Mammary epithelial cell (primary cell): ENCODE measurements at places on chromosomes 2 and 18. TPM values are rescaled to one million over a fixed set of nuclear protein-coding genes. Genes with fewer than 3 reads are reported as not detected.
A peak's percentile ranks its signal among the peaks of the same experiment; 100 is the strongest.

DNA sequence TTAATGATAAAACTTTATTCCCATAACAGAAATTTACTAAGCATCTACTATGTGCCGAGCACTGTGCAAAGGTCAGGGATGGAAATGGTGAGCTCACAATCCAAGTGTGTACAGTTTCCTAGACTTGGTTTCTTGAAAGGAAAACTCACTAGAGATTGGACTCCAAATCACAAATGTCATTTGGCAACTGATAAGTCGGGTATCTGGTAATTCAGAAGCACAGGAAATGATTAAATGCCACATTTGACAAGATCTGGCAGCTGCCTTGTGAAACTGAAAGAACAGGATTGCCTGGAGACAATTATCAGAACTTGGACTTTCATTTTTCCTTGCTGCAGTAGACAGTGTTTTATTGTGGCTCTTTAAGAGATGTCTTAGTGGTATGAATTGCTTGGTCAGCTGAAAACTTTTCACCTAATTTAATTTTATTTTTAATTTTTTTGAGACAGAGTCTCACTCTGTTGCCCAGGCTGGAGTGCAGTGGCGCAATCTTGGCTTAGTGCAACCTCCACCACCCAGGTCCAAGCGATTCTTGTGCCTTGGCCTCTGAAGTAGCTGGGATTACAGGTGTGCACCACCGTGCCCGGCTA lies 19.2 kb downstream of the ITGA6 start:
- DNase-seq, result no peak

DNA sequence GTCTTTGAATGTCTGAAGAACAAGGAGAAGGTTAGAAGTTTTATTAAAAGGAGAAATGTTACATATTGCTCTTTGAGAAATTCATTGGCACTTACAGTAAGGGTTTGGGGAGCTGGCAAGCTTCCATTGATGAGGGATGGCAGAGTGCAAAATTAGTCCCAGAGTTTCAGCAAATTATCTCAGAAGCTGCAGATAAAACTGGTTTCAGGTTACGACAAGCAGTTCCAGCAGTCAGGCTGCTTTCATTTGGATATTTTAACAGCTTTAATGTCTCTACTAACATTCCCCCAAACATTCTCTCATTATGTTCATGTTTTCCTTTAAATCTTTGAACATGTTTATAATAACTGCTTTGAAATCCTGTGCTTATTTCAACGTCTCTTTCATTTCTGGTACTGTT lies 153.1 kb downstream of the TTC27 start:
- no peak for DNase-seq

FSIP2 gene
- 5.3 TPM for total RNA-seq

- DNase-seq, result no peak
Observed at GRCh38 chr18:74579496-74580065, 18.1 kb upstream of the ZNF407 start.

GRCh38 chr18:68733707-68734106 lies 18.8 kb upstream of the TMX3 start:
- DNase-seq, result no peak

- DNase-seq, result no peak
Observed at GRCh38 chr2:8329660-8330622, 351.9 kb upstream of the ID2 start.

DNA sequence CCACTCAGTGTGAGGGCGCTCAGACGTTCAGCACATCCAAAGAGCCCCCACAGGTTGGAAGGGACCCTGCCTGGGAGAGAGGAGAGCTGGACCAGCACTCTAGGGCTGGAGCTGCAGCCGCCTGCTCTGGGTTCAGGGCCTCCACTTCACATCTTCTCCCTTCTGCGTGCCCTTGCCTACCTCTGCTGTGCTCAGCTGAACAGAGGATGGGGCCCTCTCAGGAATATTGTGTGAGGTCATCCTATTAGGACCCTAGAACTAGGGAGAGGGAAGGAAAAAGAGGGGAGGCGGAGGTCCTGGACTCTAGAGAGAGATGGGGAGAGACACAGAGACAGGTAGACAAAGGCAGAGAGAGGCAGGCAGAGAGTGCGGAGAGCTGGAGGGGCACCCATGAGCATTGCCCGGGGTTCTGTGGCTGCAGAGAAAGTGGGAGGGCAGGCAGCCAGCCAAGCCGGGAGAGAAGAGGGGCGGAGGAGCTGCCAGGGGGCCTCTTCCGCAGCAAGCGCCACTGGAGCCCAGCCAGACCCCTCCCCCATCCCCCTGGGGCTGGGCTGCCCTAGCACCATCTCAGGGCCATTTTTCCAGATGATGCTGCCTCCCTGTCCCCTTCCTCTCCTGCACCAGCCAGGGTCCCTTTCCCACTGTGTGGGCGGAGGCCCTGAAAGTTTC lies 8.3 kb upstream of the TNS1 start:
- no peak for DNase-seq

FIGN gene
- 10.3 and 10.7 TPM in 2 replicates for total RNA-seq

DNA sequence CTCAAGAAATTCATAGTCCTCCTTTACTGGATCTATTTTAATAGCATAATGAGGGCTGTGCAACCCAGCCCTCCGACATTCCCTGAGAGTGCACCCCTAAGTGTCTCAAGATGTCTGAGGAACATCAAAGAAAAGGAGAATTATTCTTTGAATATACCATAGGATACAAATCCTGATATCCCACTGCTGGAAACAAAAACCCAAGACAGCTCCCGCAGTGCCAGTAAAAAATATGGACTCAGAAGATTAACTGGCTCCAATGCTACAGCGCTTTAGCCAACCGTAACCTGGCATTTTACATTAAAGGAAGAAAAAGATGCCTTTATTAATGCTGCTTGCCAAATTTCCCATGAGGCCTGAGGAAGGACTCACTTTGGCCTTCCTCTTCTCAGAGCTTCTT lies 168.4 kb downstream of the TTC32 start:
- DNase-seq, result no peak

TTC31 gene
- 11.5 TPM for total RNA-seq

GRCh38 chr2:67234440-67234839 lies 162.7 kb upstream of the ETAA1 start:
- DNase-seq, result peak; percentile 17

DNA sequence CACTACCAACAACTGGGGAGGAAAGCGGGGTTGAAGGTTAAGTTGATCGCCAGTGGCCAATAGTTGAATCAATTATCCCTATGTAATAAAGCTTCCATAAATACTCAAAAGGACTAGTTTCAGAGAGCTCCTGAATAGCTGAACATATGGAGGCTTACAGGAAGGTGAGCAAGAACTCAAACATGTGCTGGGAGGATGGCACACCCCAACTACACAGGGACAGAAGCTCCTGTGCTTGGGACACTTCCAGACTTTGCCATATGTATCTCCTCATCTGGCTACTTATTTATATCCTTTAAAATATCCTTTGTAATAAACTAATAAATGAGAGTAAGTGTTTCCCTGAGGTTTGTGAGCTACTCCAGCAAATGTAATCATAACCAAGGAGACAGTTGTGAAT lies 115.7 kb downstream of the HNMT start:
- peak; percentile 16 for DNase-seq

DNA sequence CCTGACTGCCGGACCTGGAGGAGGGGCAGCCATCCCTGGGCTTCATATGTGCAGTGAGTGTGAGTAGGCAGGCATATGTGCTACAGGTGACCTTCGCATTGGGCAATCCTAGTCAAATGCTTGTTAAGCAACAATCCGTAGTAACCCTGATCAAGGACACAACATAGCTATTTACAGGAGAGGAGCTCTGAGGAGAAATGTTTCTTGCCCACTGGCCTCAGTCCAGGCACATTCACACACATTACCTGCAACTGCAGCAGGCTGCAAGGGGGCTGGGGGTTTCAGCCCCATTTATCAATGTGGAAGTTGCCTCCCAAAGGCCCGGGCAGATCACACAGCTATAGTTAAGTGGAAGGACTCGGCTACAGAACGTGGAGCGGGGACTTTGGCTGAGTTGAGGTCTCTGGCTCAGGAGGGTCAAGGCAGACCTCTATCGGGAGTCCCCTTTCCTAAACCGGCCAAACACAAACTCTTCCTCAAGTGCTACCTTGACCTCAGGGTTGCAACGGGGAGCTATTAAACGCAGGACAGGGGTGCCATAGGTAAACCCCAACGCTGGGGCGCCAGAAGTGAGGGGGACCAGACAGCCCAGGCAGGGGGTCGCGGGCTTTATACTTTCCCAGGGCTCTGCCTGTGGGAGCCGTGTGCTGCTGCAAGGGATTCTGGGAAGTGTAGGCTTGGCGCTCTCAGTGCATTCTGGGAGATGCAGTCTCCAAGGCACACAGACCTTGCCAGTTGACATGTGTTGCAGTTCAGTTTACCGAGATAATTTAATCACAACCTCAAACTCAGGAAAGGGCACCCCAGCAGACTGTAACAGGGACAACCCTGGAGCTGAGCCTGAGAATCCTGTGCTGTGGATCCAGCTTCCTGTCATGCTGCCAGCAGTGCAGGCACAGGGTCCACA lies 9.4 kb downstream of the KHK start:
- peak; percentile 15 for DNase-seq

DNA sequence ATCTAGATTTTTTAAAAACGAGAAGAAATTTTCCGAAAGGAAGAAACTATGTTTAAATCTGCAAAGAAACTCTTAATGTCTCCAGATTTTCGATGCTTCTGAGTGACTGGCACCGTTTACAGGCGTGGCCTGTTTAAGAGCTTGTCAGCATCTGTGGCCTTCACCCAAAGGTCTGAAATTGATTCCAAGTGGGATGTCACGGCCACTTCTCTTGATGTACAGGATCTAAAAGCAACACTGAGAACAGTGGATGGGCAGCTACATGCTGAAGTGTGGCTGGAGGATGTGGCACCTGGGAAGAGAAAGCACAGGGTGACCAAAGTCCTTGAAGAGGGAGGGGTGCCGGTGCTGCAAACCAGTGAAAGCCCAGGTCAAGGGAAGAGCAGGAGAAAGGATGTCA lies 28.0 kb downstream of the EMILIN2 start:
- DNase-seq, result no peak

CPS1 gene
- total RNA-seq, result 27.8 TPM

GRCh38 chr2:143553261-143553660 lies 424.0 kb downstream of the ARHGAP15 start:
- no peak for DNase-seq

DNA sequence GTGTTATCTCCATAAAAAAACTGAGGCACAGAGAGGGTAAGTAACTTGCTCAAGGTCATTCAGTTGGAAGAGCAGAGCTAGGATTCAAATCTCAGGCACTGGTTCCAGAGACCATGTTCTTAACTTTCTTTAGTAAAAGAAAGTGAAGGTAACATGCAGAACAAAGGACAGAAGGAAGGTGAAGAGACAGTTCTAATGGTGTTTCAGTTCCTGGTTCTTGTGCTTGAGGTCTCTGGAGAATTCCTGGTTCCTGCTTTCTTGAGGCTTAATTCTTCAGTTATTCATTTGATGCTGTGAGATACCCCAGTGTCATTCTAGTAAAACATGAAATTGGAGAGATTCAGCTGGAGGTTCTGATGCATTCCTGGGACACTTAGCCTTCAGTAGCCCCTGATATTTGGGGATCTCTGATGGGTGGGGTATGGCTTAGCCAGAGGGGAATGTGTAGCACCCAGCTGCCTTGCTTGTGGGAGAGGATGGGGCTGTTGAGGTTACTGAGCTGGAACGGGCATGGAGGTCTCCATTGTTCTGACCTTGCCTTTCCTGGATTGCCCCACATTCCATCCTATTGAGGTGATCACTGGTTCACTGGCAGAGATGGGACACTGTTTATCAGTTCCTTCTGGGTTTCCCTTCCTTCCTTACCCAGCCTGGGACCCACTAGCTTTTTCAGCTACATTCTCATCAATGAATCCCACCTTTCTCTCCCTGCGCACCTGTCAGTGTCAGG lies 46.8 kb downstream of the SEMA4F start:
- no peak for DNase-seq

DNA sequence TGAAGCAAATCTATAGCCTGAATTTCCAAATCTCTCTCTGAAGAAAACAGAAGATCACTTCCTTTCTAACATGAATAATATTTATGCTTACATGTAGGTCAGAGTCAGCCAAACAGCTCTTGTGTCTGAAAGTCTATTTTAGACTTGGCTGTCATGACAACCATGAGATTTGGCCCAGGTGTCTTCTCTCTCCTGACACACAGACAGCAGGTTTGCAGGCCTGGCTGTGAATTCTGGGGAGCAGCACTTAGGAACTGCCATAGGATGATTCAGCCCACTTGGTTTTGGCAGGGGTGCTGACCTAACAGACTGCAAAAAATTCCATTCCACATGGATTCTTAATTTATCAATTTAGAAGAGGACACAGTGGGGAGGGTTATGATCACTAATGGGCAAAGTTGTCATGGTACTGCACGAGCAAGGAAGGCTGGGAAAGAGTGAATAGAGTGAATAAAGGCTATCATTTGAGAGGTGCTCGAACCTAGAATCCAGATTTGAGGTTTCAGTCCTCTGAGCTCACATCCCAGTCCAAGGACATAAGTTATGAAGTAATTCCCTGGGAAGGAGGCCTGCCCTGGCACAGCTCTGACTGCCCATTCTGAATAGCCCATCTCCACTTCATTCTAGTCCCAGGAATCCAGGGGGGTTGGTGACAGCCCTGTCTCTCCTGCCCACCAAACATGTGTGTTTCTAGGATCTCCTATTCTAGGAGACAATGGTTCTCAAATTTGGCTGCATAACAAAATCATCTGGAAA lies 453.9 kb upstream of the TRIB2 start:
- peak; percentile 19 for DNase-seq

DNA sequence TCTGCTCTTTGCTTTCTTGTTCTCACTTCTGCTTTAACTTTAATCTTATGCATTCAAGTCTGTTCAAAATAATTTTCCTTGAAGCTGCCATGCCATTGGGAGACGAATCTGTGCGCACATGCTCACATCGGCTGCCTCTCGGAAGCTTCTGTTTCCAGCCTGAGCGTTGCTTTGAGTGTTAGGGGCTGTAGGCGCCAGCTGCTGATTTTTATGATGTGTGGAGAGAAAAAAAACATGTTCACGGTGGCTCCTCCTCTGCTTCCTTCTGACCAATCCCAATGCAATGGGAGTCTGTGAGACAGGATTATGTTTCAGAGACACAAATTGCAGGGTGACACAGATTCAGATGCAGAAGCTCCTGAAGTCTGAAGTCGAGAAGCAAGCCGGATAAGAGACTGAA lies at the start of gene MC4R:
Gene MC4R (minus strand): TSS at position 180 of the 400 bp plus-strand sequence. CDS start 426 bp downstream, outside the sequence.
- peak; percentile 35 for DNase-seq

SAG gene
- not detected in 2 replicates for total RNA-seq

GRCh38 chr2:204027091-204027490 lies 90.5 kb downstream of the ICOS start:
- DNase-seq, result peak; percentile 74

- DNase-seq, result no peak
Observed at GRCh38 chr2:232892843-232893242, 22.8 kb downstream of the SNORC start.

GRCh38 chr2:231415029-231415428 lies 19.5 kb downstream of the B3GNT7 start:
- no peak for DNase-seq
